ENCODE measurements at places on chromosomes 11 and 22.

- no peak for DNase-seq
These were observed 78.9 kb downstream of the C11orf58 start for GRCh38 chr11:16817351-16817750.

DNA sequence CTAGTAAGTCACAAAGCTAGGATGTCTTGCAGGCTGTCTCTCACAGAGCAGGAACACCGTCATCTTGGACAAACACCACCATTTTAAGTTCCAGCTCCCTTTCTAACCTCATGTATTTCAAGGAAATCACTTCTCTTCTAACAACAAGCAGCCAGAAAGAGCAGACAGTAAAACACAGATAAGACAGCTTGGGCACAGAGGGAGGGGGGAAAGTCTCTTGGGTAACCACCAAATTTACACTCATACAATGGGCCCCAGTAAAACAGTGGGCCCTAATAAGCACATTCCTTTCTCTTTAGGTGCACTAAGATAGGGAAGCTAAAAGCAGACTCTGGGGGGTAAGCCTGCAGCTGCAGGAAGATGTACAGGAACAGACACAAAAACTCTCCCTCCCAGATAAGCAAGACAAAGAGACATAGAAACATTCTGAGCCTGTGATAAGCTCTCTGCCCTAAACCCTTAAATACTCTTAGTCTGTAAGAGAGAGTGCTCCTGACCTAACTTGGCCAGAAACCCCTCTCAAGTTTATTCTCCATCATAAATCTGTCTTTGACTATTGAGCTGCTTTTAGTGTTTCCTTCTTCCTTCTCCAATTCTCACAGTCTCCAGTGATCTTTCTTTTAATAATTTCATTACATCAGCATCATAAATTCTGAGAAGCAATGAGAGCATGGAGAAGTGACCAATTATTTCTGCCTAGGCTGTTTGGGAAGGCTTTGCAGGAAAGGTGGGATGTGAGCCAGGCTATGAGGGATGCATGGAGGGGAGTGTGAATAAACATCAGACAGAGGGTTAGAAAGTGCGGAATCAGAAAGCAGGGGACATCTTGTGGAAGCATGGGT lies 7.4 kb downstream of the OR10D3 start:
- DNase-seq = no peak

- no peak for DNase-seq
These were observed 75.6 kb upstream of the APOA1 start for GRCh38 chr11:116913000-116913399.

- DNase-seq = no peak
These were observed 29.9 kb downstream of the SERPIND1 start for GRCh38 chr22:20803696-20804324.

GRCh38 chr11:103946793-103947545 lies 89.5 kb upstream of the DDI1 start:
- no peak for DNase-seq

- DNase-seq = no peak
These were observed 53.5 kb upstream of the DBX1 start for GRCh38 chr11:20213790-20214189.

- no peak for DNase-seq
These were observed 41.8 kb downstream of the MAP6 start for GRCh38 chr11:75626889-75627529.

DNA sequence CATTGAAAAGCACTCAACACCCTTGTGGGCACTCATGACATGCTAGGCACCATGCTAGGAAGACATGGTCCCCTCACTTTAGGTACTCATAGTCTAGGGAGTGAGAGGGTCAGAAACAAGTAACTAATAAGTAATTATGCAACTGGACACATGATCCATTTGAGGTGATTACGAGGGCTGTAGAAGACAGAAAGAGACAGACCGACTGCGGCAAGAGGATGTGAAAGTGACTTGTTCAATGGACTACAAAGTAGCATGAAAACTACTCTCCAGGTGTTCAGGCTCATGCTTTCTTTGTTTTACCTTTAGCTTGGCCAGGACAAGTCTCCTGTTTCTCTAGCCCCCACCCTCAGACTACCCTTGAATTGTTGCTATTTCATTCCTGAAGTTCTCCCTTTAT lies 310.8 kb upstream of the SORL1-AS1 start:
- no peak for DNase-seq

DNA sequence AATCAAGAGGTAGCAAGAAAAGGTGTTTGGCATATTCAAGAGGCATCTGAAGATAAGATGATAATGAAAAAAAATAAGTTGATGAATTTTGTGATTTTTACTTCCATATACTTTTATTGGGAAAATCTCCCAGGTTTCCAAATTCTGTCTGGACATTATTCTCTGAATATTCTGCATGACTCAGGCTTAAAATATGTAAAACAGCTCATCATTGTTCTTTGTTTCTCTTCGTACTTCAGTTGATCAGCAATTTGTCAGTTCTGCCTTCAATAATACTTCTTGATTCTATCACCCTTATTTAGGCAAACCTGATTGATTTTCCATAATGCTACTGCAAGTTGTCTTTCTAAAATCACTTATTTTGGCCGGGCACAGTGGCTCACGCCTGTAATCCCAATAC lies 30.2 kb downstream of the GTF2H1 start:
- no peak for DNase-seq

GRCh38 chr11:44927174-44927661 lies 23.5 kb downstream of the TP53I11 start:
- peak; percentile 46 for DNase-seq

DNA sequence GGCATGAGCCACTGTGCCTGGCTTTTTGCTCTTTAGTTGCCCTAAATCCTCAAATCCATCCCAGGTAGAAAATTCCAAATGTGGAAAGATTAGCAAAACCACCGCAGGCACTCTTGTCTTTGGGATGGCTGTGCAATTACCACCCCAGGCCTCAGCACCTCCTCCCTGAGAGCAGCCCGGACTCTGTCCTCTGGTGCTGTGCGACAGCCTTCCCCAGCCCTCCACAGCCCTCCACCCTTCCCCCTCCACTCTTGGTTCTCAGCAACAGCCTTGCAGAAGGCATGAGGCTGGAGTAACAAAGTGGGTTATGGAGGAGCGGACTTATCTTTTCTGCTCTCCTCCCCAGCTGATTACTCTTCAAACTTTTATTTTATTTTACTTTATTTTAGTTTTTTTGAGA lies 44.7 kb upstream of the YWHAH start:
- no peak for DNase-seq

DNA sequence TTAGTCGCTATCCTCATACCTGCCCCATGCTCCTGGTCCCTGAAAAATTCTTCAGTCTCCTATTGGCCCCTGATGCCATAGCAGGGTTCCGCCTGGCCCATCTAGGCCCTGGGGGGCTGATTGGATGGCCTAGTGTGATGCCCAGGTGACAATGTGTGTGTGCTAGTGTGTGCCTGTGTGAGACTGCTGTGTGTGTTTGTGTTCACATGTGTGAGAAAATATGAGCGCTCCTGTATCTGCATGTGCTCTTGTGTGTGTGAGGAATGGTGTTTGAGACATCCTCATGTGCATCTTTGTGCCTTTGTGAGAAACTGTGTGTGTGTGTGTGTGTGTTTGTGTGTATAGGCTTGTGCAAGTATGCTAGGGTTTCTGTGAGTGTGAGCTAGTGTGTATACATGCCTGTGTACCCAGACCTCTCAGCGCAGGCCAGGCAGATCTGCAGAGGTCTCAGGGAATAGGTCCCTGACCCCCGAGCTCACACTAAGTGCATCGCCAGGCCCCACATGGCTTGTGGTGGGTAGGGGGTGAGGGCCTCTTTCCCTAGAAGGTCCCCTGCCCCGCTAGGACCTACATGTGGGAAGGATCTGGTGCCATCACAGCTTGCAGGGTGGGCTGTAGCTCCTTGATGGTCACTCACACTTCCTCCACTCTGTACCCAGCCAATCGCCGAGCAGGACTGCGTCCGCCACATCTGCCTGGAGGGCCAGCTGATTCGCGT lies 64.6 kb downstream of the OTOG start:
- DNase-seq = peak; percentile 71

DNA sequence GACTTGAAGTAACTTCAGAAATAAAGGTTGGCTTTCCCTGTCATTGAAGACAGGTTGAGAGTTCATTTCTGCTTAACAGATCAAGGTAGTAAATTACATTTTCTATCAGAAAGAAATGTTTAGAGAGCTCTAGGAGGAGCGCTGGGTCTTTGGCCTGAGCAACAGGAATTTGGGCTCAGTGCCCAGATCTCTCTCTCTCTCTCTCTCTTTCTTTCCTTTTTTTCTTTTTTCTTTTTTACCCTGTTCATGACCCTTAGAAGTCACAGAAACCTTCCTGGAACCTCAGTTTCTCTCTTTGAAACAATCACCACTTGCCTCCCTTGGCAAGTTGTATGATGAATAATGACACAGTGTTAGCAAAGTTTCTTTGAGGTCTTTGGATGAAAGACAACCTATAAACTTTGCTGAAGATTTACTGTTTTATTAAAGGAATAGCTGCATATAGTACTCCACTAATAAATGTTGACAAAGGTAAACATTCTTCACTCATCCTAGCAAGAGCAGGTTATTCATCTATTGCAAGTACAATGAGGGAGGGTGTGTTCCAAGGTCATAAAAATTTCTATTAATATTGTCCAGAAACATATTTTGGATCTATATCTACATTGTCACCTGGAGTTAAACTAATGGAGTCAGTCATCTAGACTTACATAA lies 35.5 kb upstream of the RASSF10 start:
- no peak for DNase-seq

All from lower leg skin (tissue), 4 donors.